Esophagus squamous epithelium (tissue), 5 donors: ENCODE measurements at places on chromosomes 1 and 21. TPM values are rescaled to one million over a fixed set of nuclear protein-coding genes. Genes with fewer than 3 reads are reported as not detected.

Gene PTGS2
- 1.6 TPM for total RNA-seq

Gene A3GALT2
- not detected for total RNA-seq

Gene RERE
- total RNA-seq, result 36.1 TPM

Gene PARS2
- total RNA-seq, result 5.7 TPM
